ENCODE measurements at places on chromosomes 7 and 10. TPM values are rescaled to one million over a fixed set of nuclear protein-coding genes. Genes with fewer than 3 reads are reported as not detected.

GRCh38 chr10:30349967-30350735 lies 1.1 kb upstream of the MTPAP start:
- H3K4me3 ChIP-seq = no peak overlapping the region
- peak; percentile 22 for DNase-seq
- H3K27me3 ChIP-seq = no peaks in the 10 kb centered on the region
- no peaks in the 10 kb centered on the region for H3K36me3 ChIP-seq

- H3K4me3 ChIP-seq = no peak overlapping the region
- DNase-seq = no peak
- H3K27ac ChIP-seq = no peak overlapping the region
- no peaks in the 10 kb centered on the region for H3K4me1 ChIP-seq
- no peaks in the 10 kb centered on the region for H3K27me3 ChIP-seq
Observed at GRCh38 chr7:45703373-45703821, 129.2 kb downstream of the ADCY1 start.

ASB10 gene
- 19.1 TPM for total RNA-seq

CPN1 gene
- total RNA-seq = not detected

MYL10 gene
- not detected for total RNA-seq

AKR1C1 gene
- total RNA-seq = 17.3 TPM

GNAT3 gene
- not detected for total RNA-seq

PRSS1 gene
- total RNA-seq = 3.0 TPM

Measured in heart right ventricle (tissue), 16 donors.